Neuronal stem cell (in vitro differentiated cells): ENCODE measurements at places on chromosomes 7 and 10.

- DNase-seq = no peak
These were observed 140.7 kb downstream of the DYNC2I1 start for GRCh38 chr7:158997110-158997453.

- DNase-seq = no peak
These were observed 64.7 kb upstream of the AOAH start for GRCh38 chr7:36788825-36789470.

DNA sequence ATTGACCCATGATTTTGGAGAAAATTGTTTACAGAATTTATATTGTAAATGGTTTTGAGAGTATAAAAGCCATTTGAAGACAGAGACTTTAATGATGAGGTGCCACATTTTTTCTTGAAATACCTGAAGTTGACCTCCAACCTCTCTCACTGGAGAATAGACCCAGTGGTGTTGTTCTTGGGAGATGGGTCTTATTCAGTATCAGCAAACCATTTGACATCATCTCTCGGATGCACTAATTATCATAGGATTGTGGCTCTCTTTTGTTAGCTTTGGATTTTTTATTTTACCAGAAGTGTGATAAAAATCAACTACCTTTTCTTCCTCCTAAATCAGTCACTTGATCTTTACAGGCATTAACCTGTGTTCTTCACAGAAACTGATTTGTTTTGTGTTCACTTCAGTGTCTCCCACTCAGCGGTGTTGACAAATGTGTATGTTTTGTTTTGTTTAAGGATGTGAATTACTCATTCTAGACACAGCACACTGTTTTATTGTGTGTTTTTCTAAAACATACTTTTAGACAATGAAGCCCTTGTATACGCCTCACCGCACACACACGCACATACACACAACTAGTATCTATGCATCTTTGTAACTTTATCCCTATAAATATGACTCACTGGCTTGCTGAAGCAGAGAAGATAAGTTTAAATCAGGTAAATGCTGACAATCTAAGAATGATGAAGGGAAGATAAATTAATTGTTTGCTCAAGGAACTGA, 455.6 kb downstream of the INHBA start:
- DNase-seq = no peak

DNA sequence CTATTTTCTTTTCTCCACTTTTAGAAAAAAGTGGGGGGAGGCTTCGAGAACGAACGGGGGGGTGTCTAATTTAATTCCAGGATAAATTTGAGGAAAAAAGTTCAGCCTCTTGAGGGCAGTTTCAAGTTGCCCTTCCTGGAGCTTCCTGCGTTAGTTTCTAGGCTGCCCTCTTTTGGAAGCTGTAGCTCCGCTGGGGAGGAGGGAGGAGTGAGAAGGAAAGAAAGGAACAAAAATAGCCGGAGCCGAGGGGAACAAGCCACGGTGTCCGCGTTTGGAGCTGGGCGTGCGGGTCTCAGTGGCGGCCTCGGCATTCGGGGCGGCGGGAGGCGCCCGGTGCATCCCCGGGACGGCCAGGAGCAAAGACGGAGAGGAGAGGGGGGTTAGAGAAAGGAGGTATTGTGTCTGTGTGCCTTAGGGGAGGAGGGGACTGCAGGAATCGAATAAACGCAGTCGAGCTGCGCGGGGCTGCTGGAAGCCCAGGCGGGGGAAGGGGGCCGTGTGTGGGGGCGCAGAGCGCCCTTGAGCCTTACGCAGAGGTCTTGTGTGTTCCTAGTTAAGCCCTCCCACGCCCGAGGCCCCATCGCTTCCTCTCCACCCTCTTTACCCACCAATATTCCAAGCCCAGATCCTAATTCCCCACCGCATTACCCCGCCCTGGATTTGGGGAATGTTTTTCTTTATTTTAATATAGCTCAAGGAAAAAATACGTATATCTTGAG, 2.0 kb upstream of the TNRC18 start:
- peak; percentile 83 for DNase-seq

DNA sequence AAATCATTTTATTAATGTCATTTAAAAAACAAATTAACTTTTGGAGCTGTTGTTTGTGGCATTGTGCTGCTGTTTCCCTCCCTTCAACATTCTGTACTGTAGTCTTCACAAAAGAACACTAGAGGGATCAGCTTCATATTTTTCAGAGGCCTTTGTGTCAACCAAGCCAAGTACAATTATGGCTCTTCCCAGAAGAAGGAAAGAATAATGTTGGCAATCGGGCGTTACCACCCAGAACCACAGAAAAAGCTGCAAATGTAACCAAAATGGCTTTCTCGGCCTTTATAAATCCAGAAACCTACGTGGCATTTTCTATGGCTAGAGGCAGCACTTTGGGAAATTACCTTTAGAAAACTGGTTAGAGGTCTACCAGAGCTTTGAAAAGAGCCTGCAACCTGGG, 98.8 kb upstream of the COL1A2 start:
- no peak for DNase-seq

- DNase-seq = no peak
These were observed 277.8 kb downstream of the FRMD4A start for GRCh38 chr10:14052931-14053330.

DNA sequence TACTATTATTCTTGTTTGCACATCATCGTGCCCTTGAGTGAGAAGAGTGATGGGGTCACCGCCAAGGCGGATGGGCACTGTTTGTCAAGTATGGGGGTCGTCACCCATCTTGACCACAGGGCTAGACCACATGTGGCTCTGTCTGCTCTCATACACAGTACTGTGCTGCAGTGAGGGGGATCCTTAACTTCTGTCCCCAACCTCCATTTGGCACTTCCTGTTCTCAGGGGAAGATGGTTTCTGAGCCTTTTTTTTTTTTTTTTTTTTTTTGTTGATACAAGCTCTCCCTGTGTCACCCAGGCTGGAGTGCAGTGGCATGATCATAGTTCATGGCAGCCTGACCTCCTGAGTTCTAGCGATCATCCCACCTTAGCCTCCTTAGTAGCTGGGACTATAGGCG, 13.6 kb downstream of the WBP1L start:
- no peak for DNase-seq

- DNase-seq = no peak
These were observed 171.9 kb downstream of the TPST1 start for GRCh38 chr7:66377045-66377444.

GRCh38 chr10:67036808-67037207, 111.0 kb downstream of the LRRTM3 start:
- DNase-seq = no peak

DNA sequence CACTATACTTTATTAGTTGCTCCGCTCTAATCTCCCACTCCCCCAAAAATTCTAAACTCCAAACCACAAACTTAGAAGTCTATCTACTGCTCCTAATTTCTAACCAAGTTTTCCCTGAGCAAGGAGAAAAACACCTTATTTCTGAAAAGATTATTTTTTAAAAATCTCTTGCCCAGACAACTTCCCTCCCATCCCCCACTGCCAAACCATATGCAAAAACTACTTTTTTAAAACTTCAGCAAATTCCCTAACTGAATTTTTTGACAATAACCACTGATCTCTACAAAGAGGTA, 1.9 kb downstream of the UBE2H start:
- no peak for DNase-seq

DNA sequence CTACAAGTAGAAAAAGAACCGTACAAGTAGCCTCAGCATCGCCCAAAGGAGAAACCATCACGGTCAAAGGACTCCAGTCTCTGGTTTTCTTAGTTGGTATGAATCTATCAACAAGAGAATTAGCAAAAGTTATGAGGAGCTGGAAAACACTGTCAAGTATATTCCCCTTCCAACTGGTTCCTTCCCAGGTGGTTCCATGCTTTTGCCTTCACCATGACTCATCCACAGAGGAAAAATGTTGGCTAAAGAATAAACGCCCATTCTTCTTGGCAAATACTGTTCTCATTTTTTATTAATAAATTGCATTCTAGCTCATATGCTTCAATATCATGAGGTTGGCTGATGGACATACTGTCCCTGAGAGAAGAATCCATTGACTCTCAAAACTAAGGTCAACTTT, 6.4 kb downstream of the ELMO1 start:
- no peak for DNase-seq

DNA sequence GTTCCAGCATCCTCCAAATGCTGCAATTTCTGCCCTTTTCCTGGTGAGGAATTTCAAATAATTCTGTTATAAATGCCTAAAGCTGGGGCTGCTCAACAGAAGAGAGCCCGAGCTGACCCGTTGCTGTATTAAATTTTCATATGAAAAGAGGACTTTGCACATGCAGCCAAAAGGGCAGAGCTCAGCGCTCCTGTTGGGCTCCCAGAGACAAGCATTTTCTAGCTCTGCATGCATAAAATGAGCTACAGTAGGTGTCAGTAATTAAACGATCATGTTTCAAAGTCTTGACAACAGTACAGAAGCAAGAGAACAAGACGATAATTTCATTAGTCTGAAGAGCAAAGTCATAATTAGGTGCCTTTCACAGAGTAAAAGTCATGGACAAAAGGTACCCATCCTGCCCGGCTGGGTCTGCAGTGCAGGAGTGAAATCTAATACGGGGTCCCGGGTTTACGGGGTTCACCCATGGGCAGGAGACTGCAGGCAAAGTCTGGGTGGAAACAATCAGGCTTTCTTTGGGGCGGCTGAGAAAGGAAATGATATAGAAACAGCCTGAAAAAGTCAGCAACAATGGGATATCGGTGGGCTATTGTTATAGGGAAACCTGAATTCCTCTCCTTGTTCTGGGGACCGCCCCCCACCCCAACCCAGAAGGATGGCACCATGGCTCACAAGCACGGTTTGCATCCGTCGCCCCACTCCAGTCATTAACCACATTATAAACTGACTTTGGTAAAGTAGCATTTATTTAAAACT, 66.0 kb downstream of the EBF3 start:
- DNase-seq = no peak

- DNase-seq = no peak
These were observed 46.5 kb upstream of the MSMB start for GRCh38 chr10:46092524-46093081.

GRCh38 chr7:1707756-1708595, 37.9 kb downstream of the ELFN1 start:
- DNase-seq = no peak

GRCh38 chr10:70457759-70458305, 16.4 kb upstream of the NODAL start:
- DNase-seq = no peak

- no peak for DNase-seq
These were observed 107.4 kb downstream of the CDH23 start for GRCh38 chr10:71504168-71504567.

DNA sequence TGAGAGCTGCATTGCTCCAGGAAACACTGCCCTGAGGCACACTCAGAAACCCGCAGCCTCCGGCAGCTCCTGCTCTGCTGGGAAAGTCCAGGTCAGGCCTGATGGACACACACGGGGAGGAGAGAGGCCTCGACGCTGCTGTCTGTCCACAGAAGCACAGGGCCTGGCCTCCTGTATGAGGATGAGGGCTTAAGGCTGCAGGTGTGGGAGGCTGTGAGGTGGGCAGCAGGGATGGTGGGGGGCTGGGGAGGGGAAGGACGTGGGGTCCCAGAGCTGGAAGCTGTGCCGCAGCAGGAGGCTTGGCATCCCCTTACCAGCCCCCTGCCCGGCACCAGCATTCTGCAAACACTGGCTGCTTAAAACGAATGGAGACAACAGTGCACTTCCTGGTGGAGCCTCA, 186.2 kb downstream of the DNAJB6 start:
- DNase-seq = no peak

DNA sequence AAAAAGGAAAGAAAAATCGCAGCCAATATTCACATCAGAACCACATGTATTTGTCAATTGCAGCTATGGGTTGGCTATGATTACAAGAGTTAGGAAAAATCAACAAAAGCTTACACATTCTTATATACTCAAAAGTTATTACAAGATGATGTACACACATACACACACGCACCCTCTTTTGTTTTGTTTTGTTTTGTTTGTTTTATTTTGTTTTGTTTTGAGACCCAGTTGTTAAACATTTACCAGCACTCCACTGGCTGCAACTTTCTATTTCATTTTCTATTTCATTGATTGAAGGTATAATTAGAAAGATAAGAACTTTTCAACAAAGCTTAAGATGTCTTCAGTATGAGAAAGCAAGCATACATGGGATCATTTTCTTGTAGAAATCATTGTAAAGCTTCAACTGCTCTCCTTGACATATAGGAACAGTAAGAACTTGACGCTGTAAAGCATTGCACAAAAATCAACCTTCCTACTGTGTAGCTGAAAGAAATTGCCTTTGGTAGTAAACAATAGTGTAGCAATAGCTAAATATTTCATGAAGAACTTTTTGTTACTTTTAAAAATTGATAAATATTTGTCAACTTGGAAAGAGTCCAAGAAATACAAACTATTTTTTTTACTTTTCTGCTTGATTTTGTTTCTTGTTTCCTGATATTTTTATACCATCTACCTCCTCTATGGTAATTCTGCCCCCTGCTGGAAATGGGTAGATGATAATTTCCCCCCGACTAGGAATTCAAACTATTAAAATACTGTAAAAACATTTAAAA, 205.9 kb downstream of the MBL2 start:
- peak; percentile 2 for DNase-seq

DNA sequence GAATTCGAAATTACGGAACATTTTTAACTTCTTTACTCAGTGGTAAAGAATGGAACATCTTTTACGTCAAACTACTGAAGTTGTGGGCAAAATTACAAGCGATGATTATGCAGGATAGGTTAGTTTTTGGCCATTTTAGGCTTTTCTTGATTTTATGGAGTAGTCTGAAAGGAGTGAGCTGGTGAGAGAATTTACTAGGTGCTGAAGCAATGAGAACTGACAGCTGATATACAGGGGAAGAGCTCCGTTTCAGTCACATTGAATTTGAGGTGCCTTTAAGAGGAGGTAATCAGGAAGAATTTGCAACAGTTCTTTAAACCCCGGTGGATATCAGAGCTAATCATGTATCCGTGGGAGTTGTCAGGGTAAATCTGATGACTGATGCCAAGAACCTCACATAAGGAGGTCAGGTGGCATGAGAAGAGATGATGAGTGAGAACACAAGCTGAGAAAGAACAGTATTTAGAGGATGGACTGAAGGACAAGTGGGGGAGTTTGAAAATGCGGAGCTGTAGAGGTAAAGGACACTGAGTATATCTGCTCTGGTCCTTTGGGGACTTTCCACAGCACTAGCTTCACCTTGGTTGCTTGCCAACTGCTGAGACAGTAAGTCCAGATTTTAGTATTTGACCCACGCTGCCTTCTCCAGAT, 104.3 kb downstream of the AHR start:
- DNase-seq = no peak

- DNase-seq = no peak
These were observed 55.4 kb upstream of the SGMS1 start for GRCh38 chr10:50679149-50679548.

GRCh38 chr10:110163192-110163773, 44.1 kb upstream of the MXI1 start:
- no peak for DNase-seq

DNA sequence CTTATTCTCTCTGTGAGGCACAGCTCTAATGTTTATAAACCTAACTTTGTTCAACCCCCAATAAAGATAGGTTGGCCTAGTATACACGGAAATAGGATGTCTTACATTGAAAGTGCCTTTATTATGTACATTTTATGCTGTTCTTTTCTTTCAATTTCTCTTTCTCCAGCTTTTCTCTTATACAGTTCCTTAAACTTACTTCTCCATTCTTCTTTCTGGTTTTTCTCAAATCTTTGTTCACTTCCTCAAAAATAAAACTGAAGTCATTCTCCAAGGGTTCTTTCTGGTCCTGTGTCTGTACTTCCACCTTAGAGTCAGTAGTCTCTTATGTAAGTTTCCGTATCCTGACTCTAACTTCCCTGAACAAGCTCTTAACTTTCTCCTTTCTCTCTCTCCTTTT, 29.2 kb upstream of the NAMPT start:
- no peak for DNase-seq
